ENCODE measurements at places on chromosomes 13 and 19. TPM values are rescaled to one million over a fixed set of nuclear protein-coding genes. Genes with fewer than 3 reads are reported as not detected.
A peak's percentile ranks its signal among the peaks of the same experiment; 100 is the strongest.

Gene ARL11
- 0.23 TPM for total RNA-seq

Gene EPSTI1
- 3.1 TPM for total RNA-seq

Gene ZNF154
- 2.0 TPM for total RNA-seq

Gene ZNF442
- total RNA-seq = 0.93 TPM

Gene DAND5
- 0.20 TPM for total RNA-seq

Gene TNFRSF19
- 0.29 TPM for total RNA-seq

Gene ZNF112
- 7.5 TPM for total RNA-seq

Gene C13orf46
- total RNA-seq = 1.7 TPM

Gene FCER2
- not detected for total RNA-seq

Gene KLK11
- total RNA-seq = not detected

Gene ANGPTL8
- not detected for total RNA-seq

Gene FAM83E
- total RNA-seq = 3.5 TPM

- DNase-seq = no peak
Observed at GRCh38 chr13:57825066-57825465, 193.5 kb downstream of the PCDH17 start.

DNA sequence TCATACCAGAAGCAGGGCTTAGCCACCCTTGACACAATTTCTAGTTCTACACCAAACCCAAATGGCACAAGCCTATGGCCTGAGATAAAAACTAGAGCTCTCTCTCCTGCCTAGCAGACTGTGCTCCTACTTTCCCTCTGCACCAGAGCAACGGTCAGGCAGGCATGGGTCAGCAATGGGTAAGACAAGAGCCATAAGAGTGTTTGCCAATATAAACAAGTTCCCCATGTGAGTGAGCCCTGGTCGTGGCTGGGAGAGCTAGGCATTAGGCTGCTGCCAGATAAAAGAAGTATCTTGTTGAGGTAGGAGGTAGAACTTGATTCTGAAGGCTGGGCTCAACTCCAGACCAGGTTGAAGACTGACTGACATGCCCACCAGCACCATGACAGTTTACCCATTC, 1979.1 kb downstream of the OLFM4 start:
- DNase-seq = no peak

DNA sequence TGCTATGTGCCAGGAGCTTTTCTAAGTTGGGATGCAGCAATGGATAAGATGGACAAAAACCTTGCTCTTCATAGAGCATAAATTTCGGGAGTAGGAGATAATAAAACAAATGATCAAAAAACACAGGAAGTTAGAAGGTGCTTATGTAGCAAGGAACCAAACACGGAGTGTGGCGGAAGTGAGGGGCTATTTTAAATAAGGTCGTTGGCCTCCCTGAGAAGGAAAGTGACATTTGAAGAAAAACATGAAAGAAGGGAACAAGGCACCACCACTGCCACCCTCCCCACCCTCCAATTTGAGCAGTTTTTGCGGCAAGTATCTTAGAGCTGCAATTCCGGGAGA, 3.2 kb upstream of the GSX1 start:
- DNase-seq = no peak

- no peak for DNase-seq
Observed at GRCh38 chr19:32352241-32352630, 6.8 kb downstream of the ZNF507 start.

DNA sequence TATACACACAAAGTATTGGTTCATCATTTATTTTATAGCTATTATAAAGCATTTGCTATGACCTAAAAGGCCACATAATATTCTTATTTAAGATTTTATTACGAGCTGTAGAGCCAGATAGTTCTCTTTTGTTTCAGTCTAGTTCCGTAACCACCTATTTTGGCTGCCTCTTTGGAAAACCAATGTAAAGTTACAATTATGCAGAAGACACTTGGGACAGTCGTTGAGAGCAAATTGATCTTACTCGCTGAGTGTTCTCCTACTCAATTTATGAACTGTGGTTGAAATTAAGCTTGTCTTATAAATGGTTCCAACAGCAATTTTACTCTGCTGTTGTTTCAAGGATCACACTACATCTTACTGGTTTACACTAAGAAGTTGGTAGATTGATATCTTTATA, 122.3 kb downstream of the SLC7A1 start:
- DNase-seq = no peak

DNA sequence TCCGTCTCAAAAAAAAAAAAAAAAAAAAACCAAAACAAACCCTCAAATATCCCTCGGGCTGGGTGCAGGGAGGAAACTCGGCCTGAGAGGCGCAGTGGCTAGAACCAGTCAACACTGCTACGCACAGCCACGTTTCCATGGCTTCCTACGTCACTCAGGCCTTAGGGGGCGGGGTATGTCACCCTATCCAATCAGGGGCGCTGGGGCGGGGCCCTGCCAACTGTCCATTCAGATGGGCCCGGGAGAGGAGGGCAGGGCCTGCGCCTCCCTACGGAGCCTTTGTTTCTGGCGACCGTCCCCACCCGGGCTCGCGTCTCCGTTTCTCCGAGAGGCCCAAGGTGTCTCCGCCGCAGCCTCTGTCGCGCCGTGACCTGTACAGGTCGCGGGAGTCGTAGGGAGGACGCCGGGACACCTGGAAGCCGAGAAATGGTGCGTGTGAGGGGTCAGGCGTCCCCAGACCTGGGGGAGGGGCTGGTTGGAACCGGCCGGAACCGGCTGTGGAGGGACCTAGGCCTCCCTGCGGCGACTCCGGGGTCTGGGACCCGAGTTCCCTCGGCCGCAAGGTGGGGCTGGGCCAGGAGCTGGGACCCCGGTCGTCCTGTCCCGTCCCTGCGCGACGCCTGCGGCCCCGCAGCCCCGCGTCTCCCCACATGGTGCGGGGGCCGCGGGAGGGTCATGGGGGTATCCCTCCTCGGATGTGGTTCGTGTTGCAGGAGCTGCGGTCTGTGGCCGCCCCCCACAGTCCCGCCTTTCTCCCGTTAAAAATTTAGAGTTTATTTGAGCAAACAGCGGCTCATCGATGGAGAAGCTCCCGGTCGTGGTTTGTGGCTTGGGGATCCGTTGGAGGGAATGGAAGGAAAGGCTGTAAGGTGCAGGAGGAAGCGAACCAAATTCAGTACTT, at the start of gene ZNF627:
TSS of gene ZNF627 (plus strand) at position 282 of the 901 bp plus-strand sequence. CDS start at position 427, 145 bp downstream.
- peak; percentile 97 for DNase-seq

- DNase-seq = no peak
Observed at GRCh38 chr13:32682740-32683139, 96.5 kb downstream of the PDS5B start.

DNA sequence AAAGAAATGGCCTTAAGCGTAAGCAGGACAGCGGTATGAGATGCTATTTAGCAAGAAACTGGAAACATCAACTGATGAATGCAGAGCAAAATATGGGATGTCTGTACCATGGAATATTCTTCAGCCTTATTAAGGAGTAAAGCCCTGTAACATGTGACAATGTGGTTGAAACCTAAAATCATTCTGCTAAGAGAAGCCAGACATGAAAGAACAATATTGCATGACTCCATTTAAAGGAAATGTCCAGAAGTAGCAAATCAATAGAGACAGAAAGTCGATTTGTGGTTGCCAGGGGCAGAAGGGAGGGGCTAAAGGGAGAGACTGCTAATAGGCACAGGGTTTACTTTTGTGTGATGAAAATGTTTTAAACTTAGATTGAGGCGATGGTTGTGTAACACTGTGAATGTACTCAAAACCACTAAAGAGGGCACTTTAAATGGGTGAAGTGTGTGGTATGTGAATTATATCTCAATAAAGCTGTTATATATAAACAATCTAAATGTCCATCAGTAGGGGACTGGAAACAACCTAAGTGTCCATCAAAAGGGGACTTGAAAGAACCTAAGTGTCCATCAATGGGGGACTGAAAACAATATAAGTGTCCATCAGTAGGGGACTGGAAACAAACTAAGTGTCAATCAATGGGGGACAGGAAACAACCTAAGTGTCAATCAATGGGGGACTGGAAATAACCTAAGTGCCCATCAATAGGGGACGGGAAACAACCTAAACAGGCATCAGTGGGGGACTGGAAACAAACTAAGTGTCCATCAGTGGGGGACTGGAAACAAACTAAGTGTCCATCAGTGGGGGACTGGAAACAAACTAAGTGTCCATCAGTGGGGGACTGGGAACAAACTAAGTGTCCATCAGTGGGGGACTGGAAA, 45.4 kb downstream of the CCL25 start:
- no peak for DNase-seq

- DNase-seq = no peak
Observed at GRCh38 chr19:28943651-28944050, 269.3 kb downstream of the UQCRFS1 start.

- no peak for DNase-seq
Observed at GRCh38 chr13:48827709-48828108, 148.0 kb upstream of the FNDC3A start.

GRCh38 chr19:54107876-54108490, 5.3 kb downstream of the NDUFA3 start:
- no peak for DNase-seq

DNA sequence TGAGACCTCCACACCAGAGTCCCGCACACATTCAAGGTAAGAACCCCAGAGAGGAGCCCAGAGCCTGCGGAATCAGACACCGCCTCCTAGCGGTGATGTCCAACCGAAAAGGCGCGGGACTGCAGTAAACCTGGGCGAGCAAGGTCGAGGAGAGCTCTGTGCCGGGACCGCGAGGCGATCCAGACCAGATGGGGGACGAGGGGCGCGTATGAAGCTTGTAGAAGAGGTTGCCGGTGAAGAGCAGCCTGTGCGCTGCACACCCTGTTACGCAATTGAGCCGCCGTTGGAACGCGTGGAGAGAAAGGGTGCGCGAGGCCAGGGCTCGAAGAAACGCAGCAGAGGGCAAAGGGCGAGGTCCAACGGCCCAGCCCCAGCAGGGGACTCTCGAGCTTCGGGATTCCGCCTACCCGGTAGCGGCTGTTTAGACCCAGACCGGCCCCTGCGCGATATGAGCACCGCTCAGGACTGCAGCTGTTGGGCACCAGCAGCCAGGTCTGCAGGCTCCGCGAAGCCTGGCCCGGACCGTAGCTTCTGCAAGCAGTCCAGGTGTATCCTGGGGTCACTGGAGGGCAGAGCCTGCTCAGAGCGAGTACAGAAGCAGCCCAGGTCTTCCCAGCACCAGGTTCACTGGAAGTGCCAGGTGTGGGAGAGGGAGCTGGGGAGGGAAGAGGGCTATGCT, 65.9 kb upstream of the ZNF599 start:
- DNase-seq = peak; percentile 21

- DNase-seq = peak; percentile 53
Observed at GRCh38 chr19:49613374-49613773, 22.4 kb downstream of the PRR12 start.

- DNase-seq = no peak
Observed at GRCh38 chr13:50720861-50721671, 122.4 kb downstream of the DLEU7 start.

DNA sequence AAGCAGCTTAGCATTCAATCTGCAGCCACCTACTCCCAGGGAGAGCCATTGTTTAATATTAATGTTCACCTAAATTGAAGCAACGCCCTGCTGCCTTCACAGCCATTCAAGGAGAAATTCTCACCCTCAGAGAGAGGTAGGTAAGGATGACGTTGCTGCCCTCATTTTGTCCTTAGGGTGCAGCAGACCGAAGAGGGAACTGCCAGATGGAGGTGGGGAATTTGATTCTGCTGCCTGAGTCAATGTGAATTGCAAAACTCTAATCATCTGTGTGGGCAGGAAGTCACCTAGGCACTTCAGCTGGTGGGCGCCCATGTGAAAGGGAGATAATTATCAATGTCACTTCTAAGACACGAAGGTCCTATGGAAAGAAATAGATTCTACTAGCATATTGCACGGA, 503.4 kb downstream of the TBC1D4 start:
- no peak for DNase-seq

- no peak for DNase-seq
Observed at GRCh38 chr13:66468656-66469055, 761.5 kb downstream of the PCDH9 start.

DNA sequence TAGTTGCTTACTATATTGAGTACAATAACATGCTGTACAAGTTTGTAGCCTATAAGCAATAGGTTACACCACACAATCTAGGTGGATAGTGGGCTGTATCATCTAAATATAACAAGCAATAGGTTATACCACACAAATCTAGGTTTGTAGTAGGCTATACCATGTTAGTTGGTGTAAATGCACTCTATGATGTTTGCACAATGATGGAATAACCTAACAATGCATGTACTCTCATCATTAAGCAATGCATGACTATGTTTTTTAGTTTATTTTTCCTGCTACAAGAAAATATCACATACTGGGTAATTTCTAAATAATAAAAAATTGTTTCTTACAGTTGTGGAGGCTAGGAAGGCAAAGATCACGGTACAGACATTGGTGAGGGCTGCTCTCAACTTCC, 262.5 kb downstream of the SLITRK6 start:
- no peak for DNase-seq

DNA sequence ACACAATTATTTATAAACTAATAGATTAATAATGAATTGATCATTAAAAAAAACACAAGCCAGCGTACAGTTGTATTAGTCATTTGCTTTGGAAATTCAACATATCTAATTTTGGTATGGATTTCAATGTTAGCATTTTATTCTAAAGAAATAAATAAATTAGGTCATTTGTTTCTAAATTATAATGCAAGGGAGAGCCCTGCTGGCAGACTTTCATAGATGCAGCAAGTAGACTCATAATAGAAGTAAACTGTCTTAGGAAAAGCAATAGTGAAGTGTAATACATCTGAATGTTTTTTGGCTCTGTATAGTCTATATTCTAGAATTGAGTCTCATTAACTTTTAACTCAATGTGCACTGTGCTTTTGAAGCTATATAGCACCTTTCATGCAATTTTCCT, 982.4 kb upstream of the MIR17HG start:
- no peak for DNase-seq

- DNase-seq = peak; percentile 34
Observed at GRCh38 chr19:1000095-1000494, at the start of gene GRIN3B. Gene GRIN3B, plus strand, starts transcription at chr19:1000419. Its CDS starts 19 bp downstream, at chr19:1000438.

DNA sequence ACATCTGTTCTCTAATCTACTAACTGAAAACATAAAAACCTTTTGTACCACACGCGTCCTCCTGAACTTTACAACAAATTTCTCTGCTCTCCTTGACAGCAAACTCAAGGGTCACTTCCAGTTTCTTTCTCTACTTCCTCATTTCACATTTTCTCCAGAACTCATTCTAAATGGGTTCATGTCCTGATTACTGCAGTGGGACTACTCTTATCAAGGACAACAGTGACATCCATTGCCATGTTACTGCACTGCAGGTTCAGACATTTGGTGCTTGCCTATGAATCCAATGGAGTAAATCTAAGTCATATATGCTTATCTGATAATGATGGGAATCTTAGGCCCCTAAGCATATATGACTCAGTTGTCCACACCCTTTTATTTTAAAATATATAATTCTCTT, 35.3 kb downstream of the FPR3 start:
- no peak for DNase-seq

GRCh38 chr13:70792121-70792520, 683.9 kb upstream of the KLHL1 start:
- no peak for DNase-seq

- peak; percentile 12 for DNase-seq
Observed at GRCh38 chr13:98279473-98280175, 102.6 kb upstream of the RNF113B start.

DNA sequence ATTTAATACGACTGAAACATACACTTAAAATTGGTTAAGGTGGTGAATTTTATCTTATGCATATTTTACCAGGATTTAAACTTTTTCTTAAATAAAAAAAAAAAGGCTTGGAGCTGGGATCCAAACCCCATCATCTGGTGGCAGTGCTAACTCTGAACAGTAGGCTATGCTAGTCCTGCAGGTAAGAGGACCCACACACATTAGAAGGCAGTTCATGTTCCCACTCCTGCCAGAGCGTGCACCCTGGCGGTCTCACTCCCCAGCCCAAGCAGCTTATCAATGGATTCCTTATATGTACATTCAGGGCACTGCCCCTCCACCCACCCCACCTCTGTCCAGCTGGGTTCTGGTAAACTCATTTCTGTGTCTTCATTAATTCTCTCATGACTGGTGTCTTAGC, 31.3 kb upstream of the CEBPA start:
- no peak for DNase-seq
